Skin of body (tissue), 3 donors: ENCODE measurements at places on chromosomes 1 and 21. TPM values are rescaled to one million over a fixed set of nuclear protein-coding genes. Genes with fewer than 3 reads are reported as not detected.

The EXTL1 gene
- total RNA-seq, result 0.69 TPM

The CFHR5 gene
- not detected for total RNA-seq

The NBPF20 gene
- total RNA-seq, result 2.3 TPM

The S100A4 gene
- 102 TPM for total RNA-seq
